ENCODE measurements at places on chromosomes 16 and 17.
A peak's percentile ranks its signal among the peaks of the same experiment; 100 is the strongest.

DNA sequence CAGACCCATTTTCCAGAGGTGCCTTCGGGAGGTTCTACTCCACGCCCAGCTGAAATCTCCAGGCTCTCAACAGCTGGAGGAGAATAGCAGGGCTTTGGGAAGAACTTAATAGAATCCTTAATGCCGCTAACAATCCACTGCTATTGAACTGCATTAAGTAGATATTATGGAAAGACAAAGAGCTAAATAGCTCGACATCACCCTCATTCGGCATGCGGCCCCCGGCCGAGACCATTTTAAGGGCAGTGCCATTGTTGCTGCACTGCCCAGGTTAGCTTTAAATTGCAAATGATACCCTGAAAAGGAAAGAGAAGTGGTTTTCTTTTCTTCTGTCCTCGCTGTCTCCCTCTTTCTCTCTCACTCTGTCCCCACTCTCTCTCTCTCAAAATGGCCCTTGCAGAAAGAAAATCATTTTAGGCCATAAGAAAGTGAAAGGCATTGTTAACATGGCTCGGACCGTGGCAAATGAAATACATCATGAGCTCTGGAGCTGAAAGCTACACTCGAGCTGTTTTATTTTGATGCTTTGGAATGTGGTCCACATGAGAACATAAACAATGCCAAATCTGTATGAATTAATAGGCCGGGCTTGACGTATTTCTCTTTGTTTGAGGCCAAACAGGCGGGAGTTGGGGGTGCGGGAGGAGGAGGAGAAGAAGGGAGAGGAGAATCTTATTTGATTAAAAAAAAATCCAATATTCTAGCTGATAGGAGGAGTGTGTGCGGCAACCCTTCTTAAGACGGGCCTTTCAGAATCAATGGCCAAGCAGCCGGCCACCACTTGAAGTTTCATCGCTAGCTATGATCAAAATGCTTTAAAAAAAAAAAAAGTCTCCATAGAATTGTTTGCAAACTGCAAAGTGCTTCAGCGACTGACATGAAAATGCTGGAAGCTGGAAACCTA, 298.8 kb upstream of the IRX3 start:
- no peak for DNase-seq

DNA sequence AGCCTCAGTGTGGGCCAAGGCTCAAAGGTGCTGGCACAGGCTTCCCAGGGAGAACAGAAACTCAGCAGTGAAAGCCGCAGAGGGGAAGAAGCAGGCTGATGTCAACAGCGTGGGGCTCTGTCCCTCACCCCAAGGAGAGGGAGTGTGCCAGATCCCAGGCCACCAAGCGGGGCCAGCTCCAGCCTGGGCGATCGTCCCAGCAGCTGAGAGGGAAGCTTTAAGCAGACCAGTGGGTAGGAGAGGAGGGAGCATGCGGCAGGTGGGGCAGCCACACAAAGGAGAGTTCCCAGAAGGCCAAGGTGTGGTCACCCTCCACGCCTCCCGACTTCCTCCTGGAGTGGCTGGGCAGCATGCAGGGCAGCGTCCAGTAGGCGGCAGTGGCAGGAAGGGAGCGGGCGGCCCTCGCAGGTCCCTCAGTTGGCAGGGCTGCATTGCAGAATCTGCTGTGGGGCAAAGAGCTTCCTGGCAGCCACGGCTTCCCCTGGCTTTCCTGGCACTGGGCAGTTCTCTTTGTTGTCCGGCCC, 6.0 kb downstream of the SYNGR2 start:
- no peak for DNase-seq

DNA sequence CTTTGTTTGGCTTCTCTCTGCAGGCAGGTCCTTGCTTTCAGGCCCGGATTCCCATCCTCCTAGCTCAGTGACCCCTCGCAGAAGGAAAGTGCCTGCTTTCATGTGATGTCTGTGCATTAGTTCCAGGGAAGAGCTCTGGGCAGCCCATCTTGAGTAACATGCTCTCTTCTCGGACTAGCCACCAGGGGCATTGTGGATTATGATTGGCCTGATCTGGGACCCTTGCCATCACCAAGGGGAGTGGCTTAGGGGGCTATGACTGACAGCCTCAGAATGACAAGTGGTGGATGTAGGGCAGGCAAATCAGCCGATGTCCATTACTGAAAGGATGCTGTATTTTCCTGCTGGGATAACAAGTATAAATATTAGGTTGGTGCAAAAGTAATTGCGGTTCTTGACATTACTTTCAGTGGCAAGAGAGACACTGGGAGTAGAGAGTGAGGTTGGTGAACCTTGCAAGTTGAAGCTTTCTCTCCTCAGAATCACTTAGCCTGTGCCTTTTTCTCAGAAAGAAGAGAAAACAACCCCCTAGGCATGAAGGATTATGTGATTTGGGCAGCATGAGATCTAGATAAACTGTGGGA, 71.5 kb upstream of the MPHOSPH6 start:
- DNase-seq: no peak

- no peak for DNase-seq
These were observed 36.7 kb downstream of the SMG6 start for GRCh38 chr17:2266865-2267228.

GRCh38 chr16:64475627-64476351, 646.1 kb downstream of the CDH11 start:
- no peak for DNase-seq

DNA sequence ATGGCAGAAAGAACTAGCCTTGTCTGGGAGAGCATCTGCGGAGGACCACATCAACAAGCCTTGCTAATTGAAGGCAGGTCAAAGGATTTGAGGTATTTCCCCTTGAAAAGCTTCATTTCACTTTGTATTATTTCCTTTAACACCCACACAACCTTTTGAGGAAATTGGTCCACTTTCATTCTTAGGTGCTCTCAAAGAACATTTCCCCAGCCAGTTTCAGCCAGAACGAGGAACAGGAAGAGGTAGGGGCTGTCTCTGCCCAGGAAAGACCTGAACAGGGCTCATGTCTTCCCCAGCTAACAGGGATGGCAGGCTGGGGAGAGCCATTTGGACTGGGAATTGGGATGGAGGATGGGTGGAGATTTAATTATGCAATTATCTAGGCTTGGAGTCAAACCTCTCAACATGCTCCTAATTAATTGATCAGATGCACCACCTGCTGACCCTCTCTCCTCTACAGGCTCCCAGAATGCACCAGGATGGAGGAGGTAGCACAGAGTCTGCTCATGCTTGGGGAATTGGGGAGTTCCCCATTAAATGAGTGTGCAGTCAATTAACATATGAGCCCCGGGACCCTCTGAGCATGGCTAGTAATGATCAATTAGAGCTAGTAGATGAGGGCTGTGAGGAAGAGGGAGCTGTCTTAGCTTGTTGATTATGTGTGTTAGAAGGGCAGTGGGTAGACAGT, 84.6 kb downstream of the GP2 start:
- DNase-seq: no peak

DNA sequence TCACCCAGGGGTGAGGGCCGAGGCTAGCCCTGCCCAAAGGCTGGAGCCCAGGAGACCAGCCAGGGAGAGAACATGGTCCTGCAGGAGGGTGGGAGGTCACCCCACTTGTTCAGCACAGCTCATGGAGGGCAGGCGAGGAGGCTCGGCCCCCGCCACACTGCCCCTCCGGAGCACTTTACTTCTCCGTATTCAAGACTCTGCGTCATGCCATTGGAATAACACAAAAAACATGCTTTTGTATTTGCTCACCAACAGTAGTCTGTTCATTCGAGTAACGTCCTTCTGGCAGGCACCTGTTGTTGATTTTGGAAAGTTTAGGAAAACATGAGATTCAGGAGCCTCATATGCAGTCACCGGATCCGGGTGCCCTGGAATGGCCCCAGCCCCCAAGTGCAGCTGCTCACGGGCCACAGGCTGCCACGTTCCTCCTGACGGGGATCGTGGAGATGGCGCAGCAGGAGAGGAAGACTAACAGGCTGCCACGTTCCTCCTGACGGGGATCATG, 81.1 kb upstream of the DNAH17 start:
- DNase-seq: no peak

- DNase-seq: no peak
These were observed 32.4 kb downstream of the XPO6 start for GRCh38 chr16:28179354-28179753.

GRCh38 chr16:7601100-7601499, 268.5 kb downstream of the RBFOX1 start:
- no peak for DNase-seq

- DNase-seq: no peak
These were observed 176.3 kb downstream of the HS3ST3A1 start for GRCh38 chr17:13425390-13425789.

DNA sequence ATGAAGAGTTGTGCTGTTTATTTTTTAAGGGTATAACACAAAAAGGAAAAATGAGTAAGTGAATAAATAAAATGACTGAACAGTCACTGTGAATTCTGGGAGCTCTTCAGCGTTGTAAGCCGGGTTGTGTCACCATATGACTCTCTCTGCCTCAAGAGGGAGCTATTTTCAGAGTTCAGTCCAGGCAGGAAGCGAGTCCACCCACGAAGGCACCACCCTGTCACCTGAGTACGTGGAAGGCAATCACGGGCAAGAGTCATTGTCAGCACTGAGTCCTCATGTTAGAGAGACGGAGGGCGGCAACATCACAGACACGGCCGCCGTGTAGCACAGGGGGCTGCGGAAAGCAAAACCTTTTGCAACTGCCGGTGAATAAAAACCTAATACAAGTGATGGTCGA, 227.6 kb downstream of the UTP18 start:
- peak; percentile 5 for DNase-seq

DNA sequence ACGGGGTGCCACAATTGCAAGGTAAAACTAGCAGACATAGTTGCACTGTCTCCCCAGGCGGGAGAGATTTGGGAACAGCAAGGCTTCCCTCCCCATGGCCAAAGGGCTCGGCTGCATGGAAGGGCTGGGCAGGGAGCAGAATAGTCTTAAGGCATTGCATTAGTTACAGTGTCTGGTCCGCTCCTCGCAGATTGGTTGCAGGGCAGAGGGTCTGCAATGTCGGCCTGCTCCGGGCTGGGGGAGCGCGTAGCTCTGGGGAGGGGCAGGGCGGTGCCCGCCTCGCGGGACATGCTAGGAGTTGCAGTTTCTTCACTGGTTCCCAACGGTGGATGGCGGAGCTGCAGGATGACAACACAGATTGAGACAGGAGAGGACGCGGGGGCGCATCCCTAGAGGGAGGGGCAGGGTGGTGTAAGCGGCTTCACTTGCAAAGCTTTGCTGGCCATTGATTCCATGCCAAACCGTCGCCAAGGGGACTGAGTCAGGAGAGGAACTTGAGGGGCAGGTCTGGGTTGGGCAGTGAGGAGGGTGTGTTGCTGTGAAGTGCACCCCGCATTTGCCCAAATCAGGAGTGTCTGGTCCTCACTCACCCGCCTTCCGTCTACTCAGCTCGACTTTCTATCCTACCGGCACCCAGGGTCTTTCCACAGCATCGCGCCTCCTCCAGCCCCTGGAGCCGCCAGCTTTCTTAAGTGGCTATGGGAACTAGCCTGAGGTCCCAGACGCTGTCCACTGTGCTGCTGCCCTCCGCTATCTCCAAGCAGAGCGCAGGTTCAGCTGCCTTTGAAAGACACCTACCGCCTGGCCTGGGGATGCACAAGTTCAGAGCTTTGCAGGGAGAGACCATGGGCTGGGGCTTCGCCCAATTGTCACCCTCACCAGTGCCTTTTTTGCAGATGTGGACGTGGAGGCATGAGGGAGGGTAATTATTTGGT, 1748.9 kb downstream of the TP53TG3F start:
- DNase-seq: peak; percentile 35

DNA sequence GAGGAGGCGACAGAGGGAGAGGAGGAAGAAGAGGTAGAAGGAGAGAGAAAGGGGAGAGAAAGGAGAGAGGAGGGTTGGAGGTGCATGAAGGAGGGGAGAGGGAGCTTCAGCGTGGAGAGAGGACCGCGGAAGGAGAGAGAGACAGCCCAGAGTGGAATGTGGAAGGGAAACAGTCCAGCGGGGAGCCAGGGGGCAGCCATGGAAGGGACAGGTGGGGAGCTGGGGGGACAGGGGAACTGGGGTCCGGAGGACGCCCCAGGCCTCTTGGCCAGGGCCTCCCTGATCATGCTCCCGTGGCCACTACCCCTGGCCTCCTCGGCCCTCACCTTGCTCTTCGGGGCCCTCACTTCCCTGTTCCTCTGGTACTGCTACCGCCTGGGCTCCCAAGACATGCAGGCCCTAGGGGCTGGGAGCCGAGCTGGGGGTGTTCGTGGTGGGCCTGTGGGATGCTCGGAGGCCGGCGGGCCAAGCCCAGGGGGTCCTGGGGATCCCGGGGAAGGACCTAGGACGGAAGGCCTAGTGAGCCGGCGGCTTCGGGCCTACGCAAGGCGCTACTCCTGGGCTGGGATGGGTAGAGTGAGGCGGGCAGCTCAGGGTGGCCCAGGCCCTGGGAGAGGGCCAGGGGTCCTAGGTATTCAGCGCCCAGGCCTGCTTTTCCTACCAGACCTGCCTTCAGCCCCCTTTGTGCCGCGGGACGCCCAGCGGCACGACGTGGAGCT, 759 bp downstream of the ASPHD1 start:
- DNase-seq: no peak

DNA sequence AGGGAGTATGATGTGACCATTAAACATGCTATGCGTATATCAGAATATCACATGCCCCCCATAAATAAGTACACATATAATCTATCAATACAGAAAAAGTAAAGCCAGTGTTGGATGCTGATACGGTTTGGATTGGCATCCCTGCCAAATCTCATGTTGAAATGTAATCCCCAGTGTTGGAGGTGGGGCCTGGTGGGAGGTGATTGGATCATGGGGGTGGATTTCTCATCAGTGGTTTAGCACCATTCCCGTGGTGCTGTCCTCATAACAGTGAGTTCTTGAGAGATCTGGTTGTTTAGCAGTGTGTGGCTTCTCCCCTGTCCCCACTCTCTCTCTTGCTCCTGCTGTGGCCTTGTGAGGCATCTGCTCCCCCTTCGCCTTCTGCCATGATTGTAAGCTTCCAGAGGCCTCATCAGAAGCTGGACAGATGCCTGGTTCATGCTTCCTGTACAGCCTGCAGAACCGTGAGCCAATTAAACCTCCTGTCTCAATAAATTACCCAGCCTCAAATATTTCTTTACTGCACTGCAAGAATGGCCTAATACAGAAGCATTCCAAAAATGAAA, 88.9 kb downstream of the AATF start:
- DNase-seq: no peak

GRCh38 chr17:8472663-8473062, 37.0 kb downstream of the NDEL1 start:
- no peak for DNase-seq

- no peak for DNase-seq
These were observed 110.2 kb upstream of the CPHXL start for GRCh38 chr16:75836347-75837010.

DNA sequence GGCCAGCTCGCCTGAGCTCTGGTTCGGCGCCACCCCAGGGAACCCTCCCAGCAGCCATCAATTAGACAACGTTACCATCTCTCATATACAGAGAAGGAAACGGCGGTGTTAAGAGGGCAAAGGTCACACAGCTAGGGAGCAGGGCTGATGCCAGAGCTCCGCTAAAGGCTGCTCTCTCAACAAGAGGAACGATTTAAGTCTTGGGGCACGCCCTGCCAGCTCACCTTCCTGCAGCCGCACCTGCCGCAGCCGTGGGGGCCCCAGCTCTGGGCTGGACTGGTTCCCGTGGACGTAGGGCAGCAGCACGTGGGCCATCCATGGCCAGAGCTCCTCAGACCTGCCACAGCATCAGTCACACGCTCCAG, 43.5 kb downstream of the PKD1 start:
- no peak for DNase-seq

- DNase-seq: peak; percentile 44
These were observed 168.6 kb downstream of the FTO start for GRCh38 chr16:53872248-53873221.

GRCh38 chr17:47295874-47296255, 27.9 kb upstream of the EFCAB13 start:
- no peak for DNase-seq

Measured in Daoy (cell line).